ENCODE measurements at places on chromosomes 3 and 15.

DNA sequence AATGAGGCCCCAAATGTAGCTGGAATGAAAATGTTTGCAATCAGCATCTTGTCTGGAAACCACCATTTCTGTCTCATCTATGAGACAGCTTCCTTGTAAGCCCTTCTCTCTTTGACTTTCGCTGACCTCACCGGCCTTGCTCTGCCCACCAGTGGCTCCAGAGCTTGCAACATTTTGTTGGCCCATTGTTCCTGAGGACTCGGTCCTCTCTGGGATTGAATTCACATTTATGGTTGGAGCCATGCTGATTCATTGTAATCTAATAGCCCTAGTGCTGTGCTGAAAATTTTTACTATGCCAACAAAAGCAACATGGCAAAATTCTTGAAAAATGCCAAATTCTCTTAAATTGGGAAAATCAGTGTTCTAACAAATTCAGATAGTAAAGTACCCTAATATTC is 37.2 kb downstream of the ABHD5 start:
- no peak for DNase-seq

DNA sequence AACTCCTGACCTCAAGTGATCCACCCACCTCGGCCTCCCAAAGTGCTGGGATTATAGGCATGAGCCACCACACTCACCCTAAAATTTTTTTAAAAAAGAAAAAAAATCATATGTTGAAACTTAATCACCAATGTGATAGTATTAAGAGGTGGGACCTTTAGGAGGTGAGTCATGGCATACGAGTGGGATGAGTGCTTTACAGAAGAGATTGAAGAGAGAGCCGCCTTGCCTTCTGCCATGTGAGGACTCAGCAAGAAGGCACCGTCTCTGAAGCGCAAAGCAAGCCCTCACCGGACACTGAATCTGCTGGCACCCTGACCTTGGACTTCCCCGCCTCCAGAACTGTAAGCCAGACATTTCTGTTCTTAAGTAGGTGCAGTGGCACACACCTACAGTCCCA is 5.5 kb downstream of the ARPIN start:
- DNase-seq, result no peak

- no peak for DNase-seq
These were observed 530.2 kb upstream of the CBLB start for GRCh38 chr3:106398891-106399600.

- DNase-seq, result no peak
These were observed 248.7 kb downstream of the ZIC4 start for GRCh38 chr3:147157631-147158030.

GRCh38 chr3:44529927-44530326 is 25.1 kb upstream of the ZKSCAN7 start:
- no peak for DNase-seq

DNA sequence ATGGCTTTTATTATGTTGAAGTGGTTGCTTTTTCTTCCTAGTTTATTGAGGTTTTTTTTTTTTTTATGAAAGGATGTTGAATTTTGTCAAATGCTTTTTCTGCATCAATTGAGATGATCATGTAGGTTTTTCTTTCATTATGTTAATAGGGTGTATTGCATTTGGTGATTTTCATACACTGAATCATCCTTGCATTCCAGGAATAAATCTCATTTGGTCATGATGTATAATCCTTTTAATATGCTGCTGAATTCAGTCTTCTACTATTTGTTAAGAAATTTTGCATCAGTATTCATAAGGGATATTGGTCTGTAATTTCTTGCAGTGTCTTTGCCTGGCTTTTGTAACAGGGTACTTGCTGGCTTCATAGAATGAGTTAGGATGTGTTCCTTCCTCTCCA is 11.5 kb upstream of the CLRN1 start:
- DNase-seq, result no peak

GRCh38 chr15:101358895-101359294 is 63.8 kb upstream of the SNRPA1 start:
- no peak for DNase-seq

- DNase-seq, result no peak
These were observed 33.6 kb downstream of the EAF1 start for GRCh38 chr3:15460891-15461531.

- no peak for DNase-seq
These were observed 195.3 kb downstream of the ATP10A start for GRCh38 chr15:25667829-25668228.

DNA sequence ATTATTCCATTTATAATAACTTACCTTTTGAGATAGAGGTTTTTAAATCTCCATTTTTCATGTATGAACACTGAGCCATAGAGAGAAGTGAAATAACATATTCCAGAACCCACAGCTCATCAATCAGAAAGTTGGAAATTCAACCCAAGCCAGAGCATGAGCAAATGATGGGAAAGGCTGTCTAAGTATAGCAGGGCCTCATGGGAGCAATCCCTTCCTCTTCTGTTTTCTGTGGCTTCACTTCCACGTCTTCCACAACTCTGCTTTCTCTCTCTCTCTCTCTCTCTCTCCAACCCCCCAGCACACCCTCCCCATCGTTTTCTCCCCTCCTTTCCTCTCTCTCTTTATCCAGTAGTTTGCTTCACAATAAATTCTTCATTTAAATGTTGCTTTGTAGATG is 14.8 kb upstream of the IL1RAP start:
- DNase-seq, result no peak

DNA sequence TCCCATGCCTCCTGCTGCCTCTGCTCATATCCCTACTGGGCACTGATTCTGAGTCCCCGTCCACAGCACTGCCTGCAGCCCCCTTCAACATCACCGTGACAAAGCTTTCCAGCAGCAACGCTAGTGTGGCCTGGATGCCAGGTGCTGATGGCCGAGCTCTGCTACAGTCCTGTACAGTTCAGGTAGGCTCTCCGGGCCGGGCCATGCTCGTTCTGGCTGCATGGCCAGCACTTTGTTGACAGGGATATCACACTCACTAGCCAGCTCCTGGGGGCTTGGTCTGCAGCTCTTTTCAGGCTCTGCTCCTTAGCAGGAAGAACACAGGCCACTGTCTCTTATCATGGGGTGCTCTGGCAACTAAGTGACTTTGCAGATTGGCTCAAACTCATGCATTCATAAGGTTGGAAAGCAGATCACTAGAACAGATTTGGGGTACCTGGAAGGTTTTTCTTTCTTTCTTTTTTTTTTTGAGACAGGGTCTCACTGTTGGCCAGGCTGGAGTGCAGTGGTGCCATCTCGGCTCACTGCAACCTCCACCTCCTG is 6.0 kb downstream of the TYRO3 start:
- no peak for DNase-seq

DNA sequence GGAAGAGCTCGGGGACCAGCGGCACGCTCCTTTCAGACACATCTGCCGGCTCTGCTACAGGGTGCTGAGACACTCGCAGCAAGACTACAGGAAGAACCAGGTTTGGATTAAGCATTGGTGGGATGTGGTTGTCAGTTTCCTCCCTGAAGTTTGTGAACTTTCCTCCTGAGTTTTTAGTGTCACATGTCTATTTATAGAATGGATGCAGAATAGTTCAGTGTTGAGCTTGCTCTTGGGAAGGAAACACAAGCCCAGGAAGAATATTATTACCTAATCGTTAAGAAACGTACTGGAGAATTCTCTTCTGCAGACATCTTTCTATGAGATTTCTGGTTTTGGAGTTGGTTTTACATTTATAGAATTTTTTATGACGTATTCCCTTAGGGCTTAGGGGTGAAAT is 172.0 kb downstream of the ITPR1 start:
- no peak for DNase-seq

GRCh38 chr3:135907422-135908165 is 57.9 kb upstream of the PPP2R3A start:
- DNase-seq, result no peak

GRCh38 chr3:53744351-53744750 is 101.9 kb downstream of the CHDH start:
- DNase-seq, result peak; percentile 7

GRCh38 chr15:99632521-99632920 is 66.7 kb downstream of the MEF2A start:
- DNase-seq, result no peak

DNA sequence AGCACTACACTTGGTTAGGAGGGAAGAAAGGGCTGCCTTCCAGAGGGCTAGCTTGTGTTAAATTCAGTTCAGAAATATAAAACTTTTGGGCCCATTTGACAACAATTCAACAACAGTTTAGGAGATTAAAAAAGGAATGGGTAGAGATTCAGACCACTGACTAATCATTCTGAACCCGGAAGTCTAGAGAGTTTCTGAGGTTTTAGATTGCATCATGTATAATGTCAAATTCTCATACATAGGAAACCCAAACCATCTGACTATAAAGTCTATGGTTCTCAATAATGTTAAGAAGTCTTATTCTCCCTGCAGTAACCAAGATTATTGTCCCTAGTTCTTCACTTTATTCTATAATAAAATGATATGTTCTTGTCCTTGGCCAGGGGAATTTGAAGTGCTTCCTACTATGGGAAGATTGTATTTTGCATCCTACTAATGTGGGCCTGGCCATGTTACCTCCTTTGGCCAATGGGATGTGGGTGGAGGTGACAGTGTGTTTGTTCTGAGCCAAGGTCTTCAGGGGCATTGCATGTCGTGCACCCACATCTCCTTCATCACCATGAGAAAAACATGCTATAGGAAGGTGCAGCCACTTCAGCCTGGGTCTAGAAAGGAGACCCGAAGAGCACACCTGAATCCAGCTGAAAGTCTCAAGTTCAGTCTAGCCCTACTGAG is 66.4 kb upstream of the CCNL1 start:
- DNase-seq, result no peak

GRCh38 chr15:71128939-71129562 is 13.8 kb downstream of the THSD4 start:
- no peak for DNase-seq

DNA sequence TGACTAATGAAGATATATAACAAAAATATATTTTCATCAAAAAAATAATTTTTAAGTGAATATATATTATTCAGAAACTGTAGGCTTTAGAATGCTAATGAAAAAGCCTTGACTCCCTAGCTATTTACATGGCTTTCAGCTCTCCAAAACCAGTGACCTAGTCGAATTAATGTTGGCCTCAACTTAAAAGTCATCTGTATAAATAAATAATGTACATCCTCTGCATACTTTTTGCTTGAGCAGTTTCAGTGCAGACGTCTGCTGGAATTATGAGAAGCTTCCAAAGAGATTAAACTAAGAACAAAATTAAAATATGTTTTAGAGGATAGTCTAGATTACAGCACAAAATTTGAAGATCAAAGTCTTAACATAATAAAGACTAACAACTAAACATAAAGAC is 520.4 kb upstream of the ALCAM start:
- DNase-seq, result no peak

DNA sequence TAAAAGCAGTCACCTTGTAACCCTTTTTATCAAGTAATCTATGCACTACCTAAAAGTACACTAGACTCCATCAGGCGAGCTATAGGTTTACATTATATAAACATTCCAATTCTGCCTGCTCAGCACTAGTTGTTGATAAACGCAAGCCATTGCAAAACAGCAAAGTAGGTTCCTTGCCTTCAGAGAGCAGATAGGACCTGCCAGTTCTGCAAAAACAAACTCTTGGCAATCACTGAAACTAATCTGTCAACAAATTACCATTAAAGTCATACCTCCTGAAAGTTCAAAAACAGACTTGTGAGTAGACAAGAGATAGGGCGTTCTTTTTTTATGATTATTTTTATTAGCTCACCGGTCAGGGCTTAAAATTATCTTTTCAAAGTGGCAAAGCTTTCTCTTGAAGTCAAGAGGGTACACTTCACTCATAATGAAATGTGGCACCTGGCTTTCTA is 392.5 kb downstream of the FOXP1 start:
- DNase-seq, result no peak

DNA sequence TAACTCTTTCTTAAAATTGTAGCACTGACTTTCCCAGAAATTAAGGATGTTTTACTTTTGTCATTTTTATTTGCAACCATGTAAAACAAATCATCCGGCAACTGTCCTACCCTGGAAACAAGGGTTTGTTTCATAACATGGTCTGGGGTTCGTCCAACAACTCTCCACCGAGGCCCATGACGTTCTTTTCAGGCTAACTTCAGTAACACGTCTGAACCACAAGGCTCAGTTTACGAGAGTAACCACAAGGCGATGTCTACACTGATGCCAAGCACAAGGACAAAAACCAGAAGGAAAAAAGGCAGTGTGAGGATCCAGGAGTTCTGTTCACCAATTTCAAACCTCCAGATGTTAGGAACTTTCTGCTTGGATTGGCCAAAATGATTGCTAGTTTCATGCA is 546.1 kb downstream of the NTRK3 start:
- no peak for DNase-seq

DNA sequence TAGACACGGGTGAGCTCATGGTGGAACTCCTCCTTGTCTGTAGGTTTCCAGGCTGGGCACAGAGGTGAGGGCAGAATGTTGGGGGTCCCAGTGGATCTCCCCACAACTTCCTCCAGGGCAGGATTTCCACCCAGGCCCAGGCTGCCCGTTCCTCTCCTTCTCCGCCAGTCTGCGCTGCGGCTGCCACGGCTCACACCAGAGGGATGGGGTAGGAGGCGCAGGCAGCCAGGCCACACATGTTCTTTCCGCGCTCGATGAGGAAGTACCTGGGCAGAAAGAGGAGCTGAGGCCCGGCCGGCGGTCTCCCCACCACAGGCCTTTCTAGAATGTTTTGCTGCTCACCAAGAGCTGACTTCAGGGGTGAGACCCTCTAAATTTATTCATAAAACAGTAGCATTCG is 22.9 kb downstream of the CTSH start:
- DNase-seq, result no peak

DNA sequence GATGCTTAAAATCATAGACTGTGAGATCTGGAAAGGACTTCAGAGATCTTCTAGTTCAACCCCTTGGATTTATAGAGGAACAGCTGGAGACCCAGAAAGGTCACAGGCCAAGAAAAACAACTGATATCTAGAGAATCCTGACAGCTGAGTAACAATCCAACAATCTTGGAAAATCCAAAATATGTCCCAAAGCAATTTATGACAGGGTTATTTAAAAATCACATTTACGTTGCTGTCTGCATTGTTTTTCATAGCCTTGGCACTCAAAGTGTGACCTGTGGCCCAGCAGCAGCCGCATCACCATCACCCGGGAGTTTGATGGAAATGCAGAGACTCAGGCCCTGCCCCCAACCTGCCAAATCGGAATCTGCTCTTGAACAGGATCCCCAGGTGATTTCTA is 78.8 kb downstream of the FBN1 start:
- DNase-seq, result no peak

DNA sequence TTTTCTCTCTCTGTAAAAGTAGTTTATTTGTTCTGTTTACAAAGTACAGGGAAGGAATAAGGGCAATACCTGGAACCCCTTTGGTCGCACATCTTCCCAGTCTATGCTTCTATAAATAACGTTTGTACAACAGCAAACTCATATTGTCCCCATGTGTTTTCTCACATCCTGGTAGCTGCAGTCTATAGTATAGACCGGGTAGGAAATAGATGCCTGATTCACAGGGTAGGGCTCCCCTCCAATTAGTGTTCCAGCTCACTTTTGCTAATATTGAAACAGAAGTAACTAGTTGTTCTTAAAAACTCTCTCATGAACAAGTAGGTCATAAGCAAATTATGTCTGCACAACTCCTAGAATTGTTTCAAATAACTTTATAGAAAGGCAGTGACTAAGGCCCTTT is 17.7 kb downstream of the ATG7 start:
- no peak for DNase-seq

- no peak for DNase-seq
These were observed 53.2 kb downstream of the CD200R1L start for GRCh38 chr3:112793326-112794081.
